ENCODE measurements at places on chromosomes 1 and 21.

DNA sequence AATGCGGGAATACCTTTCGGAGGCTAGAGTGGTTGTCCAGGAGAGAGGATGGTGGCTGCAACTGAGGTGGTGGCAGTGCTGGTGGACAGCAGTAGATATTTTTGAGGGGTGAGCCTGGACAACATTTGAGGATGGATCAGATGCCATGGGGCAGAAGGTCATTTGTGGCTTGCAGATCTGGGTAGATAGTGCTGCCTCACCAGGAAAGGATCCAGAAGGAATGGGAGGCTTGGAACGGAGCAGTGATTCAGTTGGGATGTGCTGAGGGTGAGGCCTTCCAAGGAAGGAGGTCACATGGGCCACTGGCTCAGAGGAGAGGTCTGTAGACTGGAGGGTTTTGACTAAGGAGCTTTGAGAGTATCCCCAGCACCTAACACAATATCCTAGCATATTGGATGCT lies 110.8 kb upstream of the KAZN start:
- DNase-seq: no peak

- DNase-seq: no peak
These were observed 386.5 kb upstream of the ST6GALNAC5 start for GRCh38 chr1:76480827-76481226.

DNA sequence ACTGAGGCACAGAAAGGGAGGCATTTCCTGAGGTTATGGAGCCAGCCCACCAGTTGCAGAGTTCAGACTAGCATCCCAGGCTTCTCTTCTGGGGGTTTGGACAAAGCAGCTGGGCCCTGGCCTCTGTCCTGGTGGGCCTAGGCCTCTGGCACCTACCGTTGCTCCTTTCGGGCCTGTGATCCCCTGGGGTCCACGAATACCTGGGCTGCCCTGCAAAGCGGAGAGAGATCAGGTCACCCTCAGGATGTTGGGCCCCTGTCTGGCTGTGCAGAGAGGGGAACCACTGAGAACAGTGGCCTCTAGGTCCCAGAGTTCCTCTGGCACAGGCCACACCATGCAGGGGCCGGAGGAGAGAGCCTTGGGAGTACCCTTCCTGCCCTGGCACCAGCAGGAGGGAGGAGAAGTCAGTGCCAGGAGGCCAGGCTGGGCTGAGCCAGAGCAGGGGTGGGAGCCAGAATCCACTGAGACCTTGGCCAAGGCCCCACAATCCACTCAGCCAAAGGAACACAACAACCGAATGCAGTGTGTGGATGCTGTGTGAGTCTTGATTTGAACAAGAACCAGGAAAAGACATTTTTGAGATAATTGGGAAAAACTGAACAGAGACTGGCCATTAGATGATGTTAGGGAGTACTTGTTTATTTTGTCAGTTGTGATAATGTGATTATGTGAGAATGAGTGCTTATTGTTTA lies 8.9 kb downstream of the COL9A2 start:
- DNase-seq: peak; percentile 35

DNA sequence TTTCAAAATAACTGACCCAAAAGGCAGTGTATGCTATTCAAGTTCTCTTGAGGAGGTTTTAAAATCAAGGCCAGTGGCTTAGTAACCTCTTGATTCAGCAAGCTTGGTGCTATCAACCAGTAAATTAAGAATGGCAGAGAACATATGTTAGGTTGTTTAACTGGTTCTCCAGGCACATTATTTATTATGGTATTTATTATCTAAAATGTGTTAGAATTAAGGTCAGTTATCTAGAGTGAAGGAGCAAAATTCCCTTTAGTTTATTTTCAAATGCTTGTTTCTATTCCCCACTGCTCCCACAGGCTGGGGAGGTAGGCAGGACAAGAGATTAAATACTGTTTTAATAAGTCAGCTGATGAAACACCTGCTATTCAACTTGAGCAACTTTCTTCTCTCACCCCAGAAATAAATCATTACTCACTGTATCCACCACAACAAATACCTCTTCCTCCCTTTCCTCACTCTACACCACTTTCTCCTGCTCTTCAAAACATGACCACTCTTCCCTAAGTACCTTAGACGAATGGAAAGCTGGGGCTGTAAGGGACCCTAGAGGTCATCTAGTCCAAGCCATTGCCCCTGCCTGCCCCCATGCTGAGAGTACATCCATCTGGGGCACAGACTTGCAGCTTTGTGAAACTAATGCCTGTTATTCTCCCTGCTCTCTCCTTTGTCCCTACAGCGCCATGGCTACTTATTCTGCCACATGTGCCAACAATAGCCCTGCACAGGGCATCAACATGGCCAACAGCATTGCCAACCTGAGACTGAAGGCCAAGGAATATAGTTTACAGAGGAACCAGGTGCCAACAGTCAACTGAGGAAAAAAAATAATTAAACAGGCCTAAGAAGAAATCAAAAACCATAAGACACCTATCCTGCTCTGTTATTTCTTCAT lies 71.7 kb downstream of the PRRX1 start:
- peak; percentile 16 for DNase-seq

- DNase-seq: no peak
These were observed 111.8 kb downstream of the POU2F1 start for GRCh38 chr1:167332503-167332902.

DNA sequence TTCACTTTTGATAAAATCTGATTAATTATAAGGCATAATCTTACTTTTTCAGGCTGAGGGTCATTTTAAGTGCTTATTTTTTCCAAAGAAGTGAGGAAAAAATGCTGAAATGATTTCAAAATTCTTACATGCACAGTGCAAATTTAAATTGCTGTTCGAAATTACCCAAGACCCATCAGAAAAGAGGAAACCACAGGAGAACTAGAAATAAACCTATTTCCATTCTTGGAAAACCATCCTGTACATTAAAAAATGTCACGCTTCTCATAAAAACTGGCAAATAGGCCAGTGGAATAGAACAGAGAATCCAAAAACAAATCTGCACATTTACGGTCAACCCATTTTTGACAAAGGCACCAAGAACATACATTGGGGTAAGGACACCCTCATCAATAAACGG lies 414.9 kb downstream of the SMYD3 start:
- no peak for DNase-seq

DNA sequence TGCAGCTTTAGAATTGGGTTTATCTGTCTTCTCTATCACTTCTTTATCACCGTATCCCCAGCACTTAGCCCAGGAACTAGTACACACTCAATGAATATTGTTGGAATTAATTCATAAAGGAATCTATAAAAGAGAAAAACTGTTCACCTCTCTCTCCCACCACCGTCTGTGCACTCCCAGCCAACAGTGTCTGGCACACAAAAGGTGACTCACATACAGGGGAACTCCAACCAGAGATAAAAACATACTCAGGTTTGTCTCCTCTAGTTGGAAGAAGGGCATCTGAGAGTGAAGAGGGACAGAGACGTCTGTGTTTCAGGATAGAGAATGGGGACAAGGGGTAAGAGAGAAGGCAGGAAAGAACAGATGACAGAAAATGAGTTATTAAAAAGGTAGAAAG lies 10.0 kb downstream of the ITLN1 start:
- DNase-seq: no peak

- DNase-seq: no peak
These were observed 4.0 kb downstream of the CLCA1 start for GRCh38 chr1:86472767-86473166.

DNA sequence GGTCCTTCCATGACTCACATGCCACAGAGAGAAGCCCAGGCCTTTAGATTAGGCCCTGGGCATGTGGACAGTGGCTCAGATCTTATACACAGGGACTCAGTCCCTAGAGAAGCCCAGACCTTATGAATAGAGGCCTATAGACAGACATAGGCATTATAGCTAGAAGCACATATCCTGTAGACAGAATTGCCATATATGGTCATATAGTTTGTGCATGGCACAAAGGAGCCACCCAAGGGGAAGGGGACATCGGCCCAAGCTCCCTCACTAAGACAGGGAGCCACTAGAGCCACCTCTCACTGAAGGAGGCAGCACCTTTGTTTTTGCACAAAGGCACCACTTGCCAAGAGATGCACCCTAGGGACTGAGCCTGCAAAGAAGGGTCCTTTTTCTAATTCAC lies 2.3 kb upstream of the EFNA3 start:
- DNase-seq: no peak

All from C1 segment of cervical spinal cord (tissue), 14 donors.